ENCODE measurements at places on chromosomes 6 and 20.

DNA sequence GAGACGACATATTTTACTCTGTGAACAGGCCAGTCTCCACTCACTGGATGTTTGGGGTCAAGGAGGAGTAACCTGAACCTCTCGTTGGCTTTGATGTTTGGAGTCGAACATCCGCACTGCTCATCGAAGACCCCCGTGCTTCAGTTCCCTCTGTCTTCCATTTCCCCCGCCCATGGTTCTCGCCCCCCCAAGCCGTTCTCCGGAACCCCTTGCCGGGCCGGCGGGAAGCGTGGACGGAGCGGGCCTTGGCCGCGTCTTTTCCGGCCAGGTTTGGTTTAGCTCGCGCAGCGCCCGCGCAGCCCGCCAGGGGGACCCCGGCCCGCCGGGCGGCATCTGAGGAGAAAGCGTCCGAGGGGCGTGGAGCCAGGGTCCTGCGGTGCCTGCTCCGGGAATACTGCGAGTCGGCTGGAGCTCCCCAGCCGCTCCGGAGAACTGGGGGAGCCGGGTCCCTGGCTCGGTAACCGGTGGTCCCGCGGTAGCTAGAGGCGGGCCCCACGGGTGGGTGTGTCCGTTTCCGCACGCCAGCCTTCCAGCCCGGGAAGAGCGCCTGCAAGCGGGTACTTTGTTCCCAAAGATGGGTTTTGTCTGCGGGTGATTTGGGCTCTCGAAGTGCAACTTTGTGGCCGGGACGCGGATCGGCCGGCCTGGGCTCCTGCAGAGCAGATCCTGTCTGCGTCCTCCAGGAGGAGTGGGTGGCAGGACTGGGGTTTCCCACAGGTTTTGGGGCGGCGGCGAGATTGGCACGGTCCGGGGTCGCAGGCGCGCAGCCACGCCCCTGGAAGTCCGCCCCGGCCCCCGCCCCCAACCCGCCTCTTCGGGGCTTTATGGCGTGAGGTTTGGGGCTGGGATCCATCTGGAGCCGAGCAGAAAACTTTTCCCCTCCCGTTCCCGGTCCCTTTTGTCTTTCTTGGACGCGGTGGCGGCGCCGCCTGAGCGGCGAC is at the start of gene TMEM200A:
Gene TMEM200A (plus strand): TSS at position 852 of the 941 bp plus-strand sequence. CDS start 74,406 bp downstream, outside the sequence.
- DNase-seq: no peak

- no peak for DNase-seq
Observed at GRCh38 chr6:89807581-89807980, 12.0 kb downstream of the MDN1 start.

DNA sequence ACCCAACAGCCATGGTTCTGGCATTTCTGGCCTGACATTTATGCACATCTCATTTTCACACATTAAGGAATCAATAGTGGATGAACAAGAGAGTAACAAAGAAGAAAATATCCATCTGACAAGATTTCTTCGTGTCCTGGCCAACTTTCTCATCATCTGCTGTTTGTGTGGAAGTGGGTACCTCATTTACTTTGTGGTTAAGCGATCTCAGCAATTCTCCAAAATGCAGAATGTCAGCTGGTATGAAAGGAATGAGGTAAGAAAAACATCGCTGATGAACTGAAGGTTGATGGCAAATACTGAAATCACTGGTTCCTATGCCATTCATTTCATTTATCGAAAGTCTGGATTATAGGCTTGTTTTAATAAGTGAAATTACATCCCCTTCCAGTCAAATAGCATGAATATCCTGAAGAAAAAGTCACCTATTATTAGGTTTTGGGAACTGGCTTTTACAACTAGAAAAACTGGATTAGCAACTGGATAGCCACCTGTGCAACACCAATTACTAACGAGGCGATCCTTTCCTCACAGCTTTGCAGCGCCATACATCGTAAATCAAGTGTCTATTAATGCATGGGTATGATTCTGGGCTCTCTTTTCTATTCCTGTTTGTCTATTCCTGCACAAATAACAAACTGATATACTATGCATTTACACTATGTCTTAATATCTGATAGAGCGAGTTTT is 50.2 kb upstream of the NOP56 start:
- DNase-seq: no peak

GRCh38 chr6:72824833-72825232 is 203.0 kb downstream of the KCNQ5 start:
- no peak for DNase-seq

- no peak for DNase-seq
Observed at GRCh38 chr6:16711546-16712254, 49.6 kb downstream of the ATXN1 start.

DNA sequence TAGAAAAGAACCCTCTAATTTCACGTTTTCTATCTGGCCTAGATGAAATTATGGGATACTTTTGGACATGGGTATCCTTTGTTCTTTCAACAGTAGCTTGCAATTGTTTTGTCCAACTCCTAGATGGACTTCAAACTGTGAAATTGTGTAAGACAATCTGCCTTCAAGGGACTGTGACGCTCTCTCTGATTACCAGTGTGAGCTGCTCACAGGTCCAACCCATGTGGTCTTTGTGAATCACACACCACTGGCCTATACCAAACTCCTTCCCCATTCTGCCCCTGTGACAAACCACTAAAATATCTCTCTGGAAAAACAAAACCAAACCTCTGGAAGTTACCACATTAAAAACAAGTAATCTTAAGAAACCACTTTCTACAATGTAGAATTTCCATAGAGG is 59.5 kb downstream of the NINL start:
- DNase-seq: no peak

- no peak for DNase-seq
Observed at GRCh38 chr6:163702736-163703135, 288.2 kb downstream of the QKI start.

- DNase-seq: no peak
Observed at GRCh38 chr6:47301441-47301840, 8.3 kb downstream of the TNFRSF21 start.

GRCh38 chr6:68256391-68256790 is 378.7 kb upstream of the ADGRB3 start:
- DNase-seq: no peak

- no peak for DNase-seq
Observed at GRCh38 chr20:5825130-5825719, 75.0 kb downstream of the SHLD1 start.

DNA sequence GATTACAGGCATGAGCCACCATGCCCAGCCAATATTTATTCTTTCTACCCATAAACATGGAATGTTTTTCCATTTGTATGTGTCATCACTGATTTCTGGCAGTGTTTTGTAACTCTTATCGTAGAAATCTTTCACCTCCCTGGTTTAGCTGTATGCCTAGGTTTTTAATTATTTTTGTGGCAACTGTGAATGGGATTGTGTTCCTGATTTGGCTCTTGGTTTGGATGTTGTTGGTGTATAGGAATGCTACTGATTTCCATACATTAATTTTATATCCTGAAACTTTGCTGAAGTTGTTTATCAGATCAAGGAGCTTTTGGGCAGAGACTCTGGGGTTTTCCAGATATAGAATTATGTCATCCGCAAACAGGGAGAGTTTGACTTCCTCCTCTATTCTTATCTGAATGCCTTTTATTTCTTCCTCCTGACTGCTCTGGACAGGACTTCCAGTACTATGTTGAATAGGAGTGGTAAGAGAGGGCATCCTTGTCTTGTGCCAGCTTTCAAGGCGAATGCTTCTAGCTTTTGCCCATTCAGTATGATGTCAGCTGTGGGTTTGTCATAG is 198.6 kb downstream of the ZDHHC14 start:
- DNase-seq: no peak

DNA sequence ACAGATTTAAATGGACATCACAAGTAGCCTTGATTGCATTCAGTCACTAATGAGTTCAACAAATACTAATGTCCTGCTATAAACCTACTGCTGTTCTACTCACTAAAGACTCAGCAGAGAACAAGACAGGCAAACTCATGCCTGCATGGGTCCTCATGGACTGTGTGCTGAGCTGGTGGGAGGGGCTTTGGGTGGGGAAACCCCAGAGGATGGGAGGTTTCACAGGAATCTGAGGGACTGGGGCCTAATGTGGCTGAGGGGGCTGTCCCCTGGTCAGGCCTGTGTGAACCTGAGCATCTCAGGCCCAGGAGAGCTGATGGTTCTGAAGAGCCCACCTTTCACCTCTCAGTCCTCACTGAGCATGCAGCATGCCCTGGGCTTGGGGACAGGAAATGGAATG is 1.4 kb downstream of the CST8 start:
- DNase-seq: no peak

DNA sequence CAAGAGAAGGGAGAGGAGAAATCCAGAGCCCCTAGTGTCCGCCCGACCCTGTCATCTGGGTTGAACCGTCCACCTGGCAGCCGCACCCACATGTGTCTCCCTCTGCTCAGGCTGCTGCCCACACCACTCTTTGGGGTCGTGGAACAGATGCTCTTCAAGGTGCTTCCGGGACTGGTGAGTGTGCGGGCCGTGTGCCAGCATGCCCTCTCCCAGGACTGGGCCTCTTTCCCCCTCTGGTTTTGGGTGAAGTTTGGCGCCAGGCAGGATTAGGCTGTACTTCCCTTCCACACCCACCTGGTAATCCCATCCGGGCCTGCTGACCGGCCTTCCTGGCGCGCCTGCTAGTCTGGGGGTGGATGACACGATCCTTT is 7.9 kb downstream of the BPIFB3 start:
- DNase-seq: no peak

GRCh38 chr20:44203161-44203560 is 7.4 kb downstream of the OSER1 start:
- DNase-seq: no peak

DNA sequence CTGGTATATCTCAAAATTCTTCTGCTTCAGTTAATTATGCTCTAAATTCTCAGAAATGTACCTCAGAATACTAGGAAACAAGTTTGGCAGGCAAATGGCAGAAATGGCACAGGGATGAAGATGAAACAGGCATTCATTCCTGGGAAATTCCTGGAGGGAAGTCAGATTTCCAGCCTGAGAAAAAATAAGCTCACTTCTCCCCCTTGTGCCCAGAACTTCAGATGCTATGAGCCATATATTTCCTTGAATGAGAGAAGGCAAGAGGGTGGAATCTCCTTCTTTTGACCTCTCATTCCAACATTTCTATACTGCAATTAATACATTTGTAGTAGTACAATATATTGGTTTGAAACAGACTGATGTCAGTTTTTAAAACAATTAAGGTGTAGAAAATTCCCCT is 22.8 kb downstream of the RGS17 start:
- DNase-seq: no peak

GRCh38 chr20:51750037-51750769 is 18.0 kb downstream of the ATP9A start:
- DNase-seq: no peak

GRCh38 chr6:127606131-127606562 is 29.2 kb downstream of the C6orf58 start:
- DNase-seq: no peak

- DNase-seq: no peak
Observed at GRCh38 chr20:37898233-37899104, 4.5 kb upstream of the VSTM2L start.

DNA sequence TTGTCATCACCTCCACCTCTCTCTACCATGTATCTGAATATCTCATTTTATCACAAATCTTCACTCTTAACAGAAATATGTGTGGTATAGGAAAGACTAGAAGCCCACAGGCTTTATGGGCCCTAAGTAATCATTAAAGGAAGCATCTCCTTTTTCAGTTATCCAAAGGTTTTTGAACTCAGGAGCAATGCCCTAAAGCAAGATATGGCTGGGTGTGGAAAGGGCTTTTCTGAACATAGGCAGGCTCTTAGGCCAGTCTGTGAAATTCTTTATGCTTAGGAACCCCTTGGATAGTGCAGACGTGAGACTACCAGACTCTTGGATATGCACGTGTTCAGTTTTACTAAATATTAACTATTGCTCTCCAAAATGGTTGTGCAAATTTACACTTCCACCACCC is 99.5 kb downstream of the ADTRP start:
- DNase-seq: no peak

DNA sequence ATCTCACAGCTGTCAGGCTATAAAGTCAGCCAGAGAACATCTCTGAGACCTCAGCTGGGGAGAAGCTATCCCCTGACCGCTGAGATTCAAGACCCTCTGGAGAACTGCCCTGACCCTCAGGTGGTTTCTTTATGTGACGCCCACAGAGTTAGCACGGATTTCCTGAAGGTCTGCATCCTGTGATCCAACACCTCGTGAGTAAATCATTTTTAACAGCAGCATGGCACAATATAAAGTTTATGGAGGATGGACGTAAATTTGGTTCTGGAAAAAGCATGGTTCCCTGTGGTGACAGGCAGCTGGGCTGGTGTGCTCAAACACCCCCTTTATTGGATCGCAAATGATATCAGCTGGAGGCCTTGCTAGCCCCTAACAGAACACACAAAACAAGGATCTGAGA is 25.3 kb upstream of the TRAF3IP2 start:
- no peak for DNase-seq

Data from activated naive CD8-positive, alpha-beta T cell treated with anti-CD3 and anti-CD28 coated beads, Interleukin-2, amount 50 U/mL, for 16 hours (primary cell).